ENCODE measurements at places on chromosomes 6 and 20.

DNA sequence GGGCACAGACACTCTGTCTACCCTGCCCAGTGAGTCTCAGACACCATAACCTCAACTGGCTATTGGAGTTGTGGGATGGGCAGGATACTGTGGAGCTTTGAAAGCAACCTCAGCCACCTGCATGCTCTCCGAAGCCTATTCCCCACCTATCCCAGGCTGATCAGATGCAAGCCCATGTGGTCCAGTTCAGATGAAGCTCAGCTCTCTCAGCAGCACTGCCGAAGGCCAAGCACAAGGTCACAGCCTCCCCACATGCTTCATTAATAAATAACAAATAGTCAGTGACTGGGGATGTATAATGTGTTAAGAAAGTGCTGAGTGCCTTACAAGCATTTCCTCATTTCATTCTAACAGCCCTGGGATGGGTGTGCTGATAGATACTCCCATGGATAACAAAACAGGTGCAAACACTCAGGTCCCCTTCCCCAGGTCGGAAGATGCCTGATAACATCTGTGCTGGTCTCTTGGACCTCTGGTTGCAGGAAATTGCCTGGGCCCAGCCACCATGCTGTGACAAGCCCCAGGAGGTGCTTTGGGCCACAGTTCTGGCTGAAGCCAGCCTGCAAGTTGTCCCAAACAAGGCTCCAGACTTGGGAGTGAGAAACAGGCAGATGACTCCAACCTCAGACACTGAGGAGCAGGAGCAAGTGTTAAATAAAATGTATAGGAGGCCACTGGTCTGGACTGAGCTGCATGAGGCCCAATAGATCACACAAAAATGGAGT lies 3.7 kb downstream of the ACSS1 start:
- no peak for DNase-seq

GRCh38 chr6:44441091-44441855 lies 53.8 kb downstream of the CDC5L start:
- DNase-seq, result no peak

DNA sequence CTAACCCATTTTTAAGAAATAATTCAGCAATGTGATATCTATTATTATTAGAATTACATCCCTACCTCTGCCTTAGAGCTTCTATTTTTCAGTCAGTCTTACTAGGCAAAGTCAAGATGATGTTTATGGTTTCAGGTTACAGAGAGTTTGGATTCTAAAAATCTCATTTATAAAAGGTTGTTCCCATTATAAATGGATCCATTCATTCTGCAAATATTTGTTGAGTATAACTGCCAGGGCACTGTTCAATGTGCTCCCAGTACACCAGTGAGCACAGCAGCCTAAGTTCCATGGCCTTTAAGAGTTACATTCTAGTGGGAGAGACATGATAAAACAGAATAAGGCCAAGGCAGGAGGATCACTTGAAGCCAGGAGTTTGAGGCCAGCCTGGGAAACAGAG lies 75.9 kb upstream of the EYA4 start:
- DNase-seq, result no peak

GRCh38 chr6:138999949-139000725 lies 12.1 kb upstream of the REPS1 start:
- DNase-seq, result no peak
